ENCODE measurements at places on chromosomes 13 and 19.

- DNase-seq, result no peak
Observed at GRCh38 chr13:98439126-98439828, 137.6 kb downstream of the STK24 start.

DNA sequence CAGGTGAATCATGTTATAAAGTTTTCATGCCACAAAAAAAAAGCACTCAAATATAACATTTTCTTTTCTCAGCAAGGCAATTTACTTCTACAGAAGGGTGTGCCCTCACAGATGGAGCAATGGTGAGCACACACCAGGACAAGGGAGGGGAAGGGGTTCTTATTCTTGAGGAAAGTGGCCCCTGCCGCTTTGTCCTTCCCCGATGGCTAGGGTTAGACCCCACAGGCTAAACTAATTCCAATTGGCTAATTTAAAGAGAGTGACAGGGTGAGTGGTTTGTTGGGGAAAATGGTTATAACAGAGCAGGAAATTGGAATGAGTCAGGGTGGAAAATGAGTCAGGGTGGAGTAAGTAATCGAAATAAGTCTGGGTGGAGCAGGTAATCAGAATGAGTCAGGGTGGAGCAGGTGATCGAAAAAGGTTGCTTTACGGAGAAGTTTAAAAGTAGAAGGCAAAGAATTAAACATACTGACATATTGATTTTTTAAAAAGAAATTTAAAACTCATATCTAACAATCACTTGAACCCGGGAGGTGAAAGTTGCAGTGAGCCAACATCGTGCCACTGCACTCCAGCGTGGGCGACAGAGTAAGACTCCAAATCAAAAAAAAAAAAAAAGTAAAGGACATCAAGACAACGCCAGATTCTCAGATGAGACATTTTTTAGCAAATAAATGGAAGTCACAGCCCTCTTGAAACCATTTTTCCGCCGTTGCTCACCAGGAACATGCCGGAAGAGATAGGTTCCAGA lies 813 bp downstream of the ZNF562 start:
- peak; percentile 7 for DNase-seq

- DNase-seq, result no peak
Observed at GRCh38 chr19:2611483-2612464, 90.7 kb downstream of the GNG7 start.

GRCh38 chr19:11251650-11252314 lies 10.5 kb downstream of the DOCK6 start:
- no peak for DNase-seq

DNA sequence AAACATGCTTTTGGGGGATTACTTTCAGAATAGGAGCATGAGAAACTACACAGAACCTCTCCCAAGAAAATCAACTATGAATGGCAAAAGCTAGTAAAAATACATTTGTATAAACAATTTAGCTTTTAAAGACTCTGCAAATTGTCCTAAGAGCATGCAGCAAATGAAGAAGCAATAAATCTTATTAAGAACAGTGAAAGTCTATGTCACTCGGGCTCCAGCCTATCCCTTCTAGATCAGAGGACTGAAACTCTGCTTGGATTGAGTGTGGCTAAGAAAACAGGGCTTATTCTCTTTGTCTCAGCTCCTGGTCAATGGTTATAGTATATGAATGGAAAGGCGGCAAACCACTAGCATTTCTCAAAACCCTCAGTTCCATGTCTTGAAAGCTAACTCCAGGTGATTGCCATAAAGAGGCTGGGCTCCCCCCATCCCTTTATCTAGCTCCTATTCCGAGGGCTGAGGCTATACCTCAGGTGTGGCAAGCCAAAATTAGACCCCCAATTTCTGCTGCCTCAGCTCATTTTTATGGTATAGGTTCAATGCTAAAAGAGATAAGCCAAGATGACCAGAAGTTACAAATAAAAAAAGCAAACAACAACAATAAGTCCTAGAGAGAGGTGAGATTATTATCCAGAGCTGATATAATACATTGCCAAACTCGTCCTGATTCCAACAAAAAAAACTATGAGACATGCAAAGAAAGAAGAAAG lies 953.2 kb downstream of the SLITRK6 start:
- DNase-seq, result no peak

DNA sequence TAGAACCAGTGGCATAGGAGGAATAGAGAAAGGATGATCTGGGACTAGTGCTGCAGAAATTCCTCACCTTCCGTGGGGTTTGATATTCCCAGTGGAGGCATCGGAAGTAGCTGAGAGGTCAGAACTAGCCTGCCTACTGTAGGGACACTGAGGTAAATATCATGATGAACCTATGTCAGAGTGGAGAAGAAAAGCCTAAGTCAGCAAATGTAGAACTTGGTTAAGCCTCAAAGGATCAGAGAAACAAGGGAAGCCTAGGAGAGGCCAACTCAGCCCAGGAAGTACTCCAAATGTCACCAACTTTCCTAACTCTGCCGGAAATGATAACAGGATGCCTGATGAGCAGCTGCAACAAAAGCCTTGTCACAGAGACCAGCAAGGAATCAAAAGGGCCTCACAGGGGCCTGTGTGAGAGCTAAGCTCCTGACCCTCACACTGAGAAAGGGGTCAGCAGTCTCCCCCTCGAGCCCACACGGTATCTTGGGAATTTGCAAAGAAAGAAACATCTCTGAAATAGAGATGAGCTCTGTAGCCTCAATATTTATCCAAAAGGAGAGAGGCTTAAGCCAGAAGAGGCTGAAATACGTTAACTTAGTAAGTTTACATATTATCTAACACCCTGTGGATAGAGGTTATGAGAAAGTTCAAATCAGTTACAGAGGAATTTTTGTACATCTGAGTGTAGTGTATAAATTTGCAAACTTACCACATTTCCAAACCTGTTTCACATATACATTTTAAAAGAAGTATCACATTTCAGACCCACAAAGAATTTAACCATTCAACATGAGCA lies 1064.3 kb downstream of the DIAPH3 start:
- DNase-seq, result peak; percentile 2

- DNase-seq, result no peak
Observed at GRCh38 chr13:22665506-22665905, 515.3 kb upstream of the SGCG start.

- peak; percentile 98 for DNase-seq
Observed at GRCh38 chr19:45444318-45445041, 20.8 kb upstream of the ERCC1 start.

GRCh38 chr13:113926951-113927660 lies 46.8 kb downstream of the C13orf46 start:
- peak; percentile 45 for DNase-seq

GRCh38 chr13:28394422-28394821 lies 100.5 kb downstream of the FLT1 start:
- peak; percentile 20 for DNase-seq

DNA sequence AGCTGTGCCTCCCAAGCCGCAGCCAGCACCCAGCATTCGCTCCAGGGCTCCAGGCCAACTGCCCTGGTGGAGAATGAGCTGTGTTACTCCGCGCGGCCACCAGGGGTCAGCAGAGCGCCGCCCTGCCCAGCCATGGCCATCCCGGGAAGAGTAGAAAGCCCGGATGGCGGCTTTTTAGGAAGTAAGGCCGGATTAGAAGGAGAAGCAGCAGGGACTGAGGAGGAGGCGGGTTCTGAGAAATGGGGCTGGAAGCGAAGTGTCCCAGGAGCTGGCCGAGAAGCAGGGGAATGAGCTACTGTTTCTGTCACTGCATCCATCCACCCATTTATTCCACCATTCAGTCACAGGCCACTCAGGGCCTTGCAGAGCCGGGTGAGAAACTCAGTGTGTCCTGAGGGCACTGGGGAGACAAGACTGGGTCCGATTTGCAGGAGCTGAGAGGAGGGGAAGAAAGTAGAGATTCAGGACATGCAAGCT lies 6.6 kb upstream of the NPAS1 start:
- DNase-seq, result peak; percentile 74

- DNase-seq, result no peak
Observed at GRCh38 chr13:59477011-59477410, 686.7 kb downstream of the DIAPH3 start.

GRCh38 chr13:98022210-98022609 lies 68.7 kb downstream of the IPO5 start:
- DNase-seq, result peak; percentile 17

DNA sequence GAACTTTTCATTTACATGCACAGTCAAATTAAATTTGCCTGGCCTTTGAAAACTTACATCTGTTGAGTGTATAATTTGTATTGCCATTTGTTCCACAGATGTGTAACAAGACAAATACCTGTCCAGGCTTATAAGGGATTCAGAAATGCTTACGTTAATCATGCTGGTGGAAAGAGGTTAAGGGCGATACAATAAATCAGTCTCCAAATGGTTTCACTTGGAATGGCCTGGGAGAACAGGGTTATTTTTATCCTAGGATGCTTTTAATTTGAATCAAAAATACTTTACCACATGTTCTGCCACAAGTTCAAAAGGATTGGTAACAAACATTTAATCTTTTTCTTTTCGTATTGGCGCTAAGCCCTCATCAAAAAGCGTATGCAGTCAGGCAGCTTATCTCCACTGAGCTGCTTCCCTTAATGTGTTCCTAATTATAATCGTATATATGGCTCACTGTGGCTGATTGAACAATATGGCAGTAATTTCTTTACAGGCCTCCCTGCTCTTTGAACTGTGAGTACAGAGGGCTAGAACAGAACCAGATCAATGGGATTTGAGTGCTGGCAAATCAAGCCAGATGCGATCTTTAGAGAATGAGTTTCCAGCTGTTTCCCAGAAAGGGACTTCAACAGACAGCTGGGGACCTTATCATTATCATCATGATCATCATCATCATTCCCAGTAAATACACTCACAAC lies 425.7 kb downstream of the SPRY2 start:
- DNase-seq, result peak; percentile 36

DNA sequence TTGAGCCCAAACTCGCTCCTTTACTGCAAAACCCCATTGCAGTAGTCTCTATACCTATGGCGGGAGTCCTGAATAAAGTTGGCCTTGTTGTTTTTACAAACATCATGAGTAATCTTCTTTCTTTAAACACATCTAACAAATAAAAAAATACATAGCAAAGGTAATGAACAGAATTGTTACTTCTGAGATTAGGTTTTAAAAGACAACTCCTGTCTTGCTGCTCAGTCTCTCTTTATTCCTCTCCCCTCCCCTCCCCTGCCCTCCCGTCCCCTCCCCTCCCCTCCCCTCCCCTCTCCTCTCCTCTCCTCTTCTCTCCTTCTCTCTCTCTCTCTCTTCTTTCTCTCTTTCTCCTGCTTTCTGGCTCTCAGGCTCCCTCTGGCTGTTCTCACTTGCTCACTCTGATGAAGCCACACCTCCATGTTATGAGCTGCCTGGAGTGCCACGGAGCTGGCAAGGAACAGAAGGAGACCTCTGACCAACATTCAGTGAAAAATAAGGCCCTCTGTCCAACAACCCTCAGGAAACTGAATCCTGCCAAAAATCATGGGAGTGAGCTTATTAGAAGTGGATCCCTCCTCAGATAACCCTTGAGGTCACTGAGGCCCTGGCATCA lies 300.7 kb upstream of the MIR17HG start:
- DNase-seq, result peak; percentile 22

- DNase-seq, result no peak
Observed at GRCh38 chr13:99374169-99374991, 67.2 kb upstream of the GPR183 start.

DNA sequence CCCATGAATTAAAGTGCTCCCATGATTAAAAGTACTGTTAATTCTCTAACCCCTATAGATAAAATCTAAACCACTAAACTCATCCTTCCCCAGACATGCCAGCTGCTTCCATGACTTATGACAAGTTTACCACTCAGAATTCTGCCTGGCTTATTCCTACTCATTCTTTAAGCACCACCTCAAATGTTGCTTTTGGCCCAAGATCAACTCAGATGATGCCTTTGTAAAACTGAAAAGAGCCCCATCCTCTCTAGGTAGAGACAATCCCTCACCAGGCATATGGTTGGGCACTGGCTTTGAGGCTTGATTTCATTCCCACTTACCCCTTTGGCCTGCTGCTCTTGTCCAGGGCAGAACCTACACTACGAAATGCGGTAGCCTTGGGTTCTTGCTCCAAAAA lies 250.0 kb downstream of the DNAJC15 start:
- DNase-seq, result no peak

DNA sequence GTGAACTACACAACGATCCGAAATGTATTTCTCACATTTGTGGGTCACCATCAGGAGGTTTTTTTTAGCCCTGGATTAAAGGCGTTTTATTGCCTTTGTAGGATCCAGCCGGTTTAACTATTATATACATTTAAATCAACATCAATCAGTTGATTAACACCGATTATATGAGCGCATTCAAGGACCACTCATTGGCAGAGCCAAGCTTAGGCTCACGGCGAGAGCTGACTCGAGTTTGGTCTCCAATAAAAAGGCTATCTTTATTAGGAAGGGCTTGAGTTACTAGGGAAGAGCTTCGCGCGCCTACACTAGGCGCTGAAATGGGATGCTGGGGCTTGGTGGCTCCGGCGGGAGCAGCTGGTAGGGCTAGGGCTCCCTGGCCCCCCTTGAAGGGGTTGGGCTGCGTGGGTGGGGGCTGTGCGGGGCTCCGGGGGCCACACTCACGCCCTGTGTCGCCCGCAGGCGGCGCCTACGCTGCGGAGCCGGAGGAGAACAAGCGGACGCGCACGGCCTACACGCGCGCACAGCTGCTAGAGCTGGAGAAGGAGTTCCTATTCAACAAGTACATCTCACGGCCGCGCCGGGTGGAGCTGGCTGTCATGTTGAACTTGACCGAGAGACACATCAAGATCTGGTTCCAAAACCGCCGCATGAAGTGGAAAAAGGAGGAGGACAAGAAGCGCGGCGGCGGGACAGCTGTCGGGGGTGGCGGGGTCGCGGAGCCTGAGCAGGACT lies 4.2 kb downstream of the PDX1 start:
- DNase-seq, result no peak

GRCh38 chr13:27125357-27126282 lies 46.0 kb downstream of the USP12 start:
- no peak for DNase-seq

DNA sequence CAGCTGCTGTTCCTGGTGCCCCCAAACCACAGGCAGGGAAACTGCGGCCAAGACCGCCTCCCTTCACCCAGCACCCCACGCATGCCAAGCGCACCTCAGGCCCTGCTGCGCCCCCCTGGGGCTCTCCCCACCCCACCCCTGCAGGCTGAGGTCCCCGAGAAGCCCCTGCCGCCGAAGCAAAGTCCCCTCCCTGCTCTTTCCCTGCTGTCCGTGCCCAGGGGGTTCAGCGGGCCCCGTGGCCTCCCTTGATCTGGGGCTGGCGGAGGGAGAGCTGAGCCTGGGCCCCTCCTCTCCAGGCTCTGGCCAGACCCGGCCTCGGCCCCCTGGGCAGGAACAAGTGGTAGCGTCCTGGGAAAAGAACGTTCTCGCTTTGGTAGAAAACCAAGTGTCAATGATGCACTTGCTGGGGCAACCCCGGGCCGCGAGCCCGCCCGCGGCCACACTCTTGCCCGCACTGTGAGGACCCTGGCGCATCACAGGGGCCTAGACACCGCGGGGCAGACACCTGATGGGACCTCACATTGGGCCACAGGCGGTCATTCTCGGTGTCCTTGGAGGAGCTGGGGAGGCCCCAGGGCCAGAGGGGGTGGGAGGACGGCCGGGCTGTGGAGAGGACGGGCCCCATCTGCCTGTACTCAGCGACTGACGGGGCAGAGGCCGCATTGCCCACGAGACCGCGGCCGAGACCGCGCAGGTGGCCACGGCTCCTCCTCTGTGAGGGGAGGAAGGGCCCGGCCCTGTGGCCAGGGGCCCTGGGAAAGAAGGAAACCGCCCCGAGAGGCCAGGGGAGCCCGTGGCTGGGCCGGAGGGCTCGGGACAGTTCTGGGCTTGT lies 29.0 kb downstream of the GPX4 start:
- no peak for DNase-seq

- no peak for DNase-seq
Observed at GRCh38 chr19:42166316-42166715, 34.1 kb upstream of the POU2F2 start.

GRCh38 chr13:36820222-36820621 lies 1.2 kb downstream of the RFXAP start:
- no peak for DNase-seq

- DNase-seq, result no peak
Observed at GRCh38 chr13:76350399-76350798, 535.8 kb downstream of the KCTD12 start.

Measured in muscle of leg (tissue), 16 donors.